ENCODE measurements at places on chromosomes 5 and 9.

GRCh38 chr9:107874137-107874536, 384.6 kb upstream of the KLF4 start:
- DNase-seq: no peak

GRCh38 chr5:78328585-78329173, 31.7 kb upstream of the SCAMP1 start:
- DNase-seq: no peak

DNA sequence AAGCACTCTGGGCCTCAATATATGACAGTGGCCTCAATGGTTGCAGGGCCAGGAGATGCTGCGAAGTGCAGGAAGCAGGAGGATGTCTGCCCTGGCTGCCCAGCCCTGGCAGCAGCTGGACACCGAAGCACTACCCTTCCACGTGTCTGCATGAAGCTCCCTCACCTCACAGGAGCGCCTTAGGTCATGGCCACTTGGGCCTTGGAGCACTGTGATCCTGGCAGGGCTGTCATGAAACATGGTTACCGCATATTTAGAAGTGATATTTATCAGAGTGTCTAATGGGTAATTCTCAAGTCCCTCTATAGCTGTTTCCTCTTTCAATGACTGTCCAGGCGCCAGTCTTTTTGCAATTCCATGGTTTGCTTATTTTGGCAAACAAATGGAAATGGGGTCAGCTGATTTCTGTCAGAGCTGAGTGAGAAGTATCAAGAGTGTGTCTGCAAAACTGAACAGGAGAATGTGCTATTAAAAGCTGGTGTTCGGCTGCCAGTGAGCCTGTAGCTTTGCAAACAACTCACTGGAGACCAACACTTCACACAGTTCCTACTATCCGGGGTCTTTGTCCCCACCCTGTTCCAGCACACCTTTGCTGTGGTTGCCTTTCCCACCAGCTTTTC, 285.9 kb downstream of the KIF4B start:
- DNase-seq: no peak

DNA sequence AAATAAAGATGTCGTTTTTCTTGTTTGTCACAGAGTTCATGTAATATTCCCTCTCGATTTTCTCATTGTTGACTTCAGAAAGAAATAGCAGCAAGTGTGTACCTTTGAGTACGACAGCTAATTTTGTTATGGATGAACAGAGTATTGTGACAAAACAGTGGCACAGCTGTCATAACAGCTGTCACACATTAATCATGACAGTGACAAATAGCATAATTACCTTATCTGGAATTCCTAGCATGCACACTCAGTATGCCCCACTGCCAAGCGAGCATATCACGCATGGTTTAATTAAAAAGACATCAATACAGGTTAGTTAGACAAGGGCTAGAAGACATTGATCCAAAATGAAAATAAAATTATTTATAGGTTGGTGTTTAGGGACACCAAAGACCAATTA, 375.1 kb downstream of the SPATA31D1 start:
- DNase-seq: no peak

DNA sequence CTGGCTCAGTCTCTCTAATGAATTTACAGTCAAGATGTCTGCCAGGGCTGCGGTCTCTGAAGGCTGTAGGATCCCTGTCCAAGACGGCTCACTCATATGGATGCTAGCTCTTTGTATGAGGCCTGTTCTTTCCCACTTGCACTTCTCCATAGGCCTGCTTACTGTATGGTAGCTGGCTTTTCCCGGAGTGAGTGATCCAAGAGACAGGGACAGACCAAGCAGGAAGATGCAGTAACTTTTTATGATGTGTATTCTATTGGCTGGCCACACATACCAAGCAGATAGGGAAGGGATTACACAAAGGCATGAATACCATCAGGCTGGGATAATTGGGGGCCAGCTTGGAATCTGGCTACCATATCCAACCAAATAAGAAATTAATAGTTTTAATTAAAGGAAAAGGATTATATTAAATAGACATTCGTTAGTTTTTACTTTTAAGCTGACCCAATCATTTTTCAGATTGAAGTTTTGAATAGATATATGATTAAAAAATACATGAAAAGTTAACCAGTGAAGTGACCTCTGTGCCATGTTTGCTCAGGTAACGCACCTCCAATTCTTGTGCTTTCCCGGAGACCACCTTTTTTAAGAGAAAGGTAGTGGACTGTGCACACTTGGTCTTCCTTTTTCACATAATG, 20.6 kb downstream of the NSD1 start:
- no peak for DNase-seq

DNA sequence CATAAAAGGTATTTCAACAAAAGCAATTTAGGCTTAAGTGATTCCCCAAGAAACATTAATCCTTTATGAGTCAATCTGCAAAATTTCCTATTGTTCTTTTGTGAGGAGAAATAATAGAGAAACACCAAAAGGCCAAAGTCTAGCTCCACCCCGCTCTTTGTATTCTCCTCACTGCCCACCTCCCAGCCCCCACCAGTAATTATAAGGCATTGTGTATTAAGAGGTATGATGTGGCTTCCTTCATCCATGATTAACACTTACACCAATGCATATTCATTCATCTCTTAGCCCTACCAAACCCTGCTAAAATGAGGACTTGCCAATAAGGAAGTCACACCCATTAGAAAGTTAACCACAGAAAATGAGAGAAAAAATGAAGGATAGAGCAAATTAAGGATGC, 105.3 kb upstream of the SPATA31D4 start:
- DNase-seq: no peak

GRCh38 chr9:1434052-1434767, 384.1 kb downstream of the DMRT2 start:
- no peak for DNase-seq

DNA sequence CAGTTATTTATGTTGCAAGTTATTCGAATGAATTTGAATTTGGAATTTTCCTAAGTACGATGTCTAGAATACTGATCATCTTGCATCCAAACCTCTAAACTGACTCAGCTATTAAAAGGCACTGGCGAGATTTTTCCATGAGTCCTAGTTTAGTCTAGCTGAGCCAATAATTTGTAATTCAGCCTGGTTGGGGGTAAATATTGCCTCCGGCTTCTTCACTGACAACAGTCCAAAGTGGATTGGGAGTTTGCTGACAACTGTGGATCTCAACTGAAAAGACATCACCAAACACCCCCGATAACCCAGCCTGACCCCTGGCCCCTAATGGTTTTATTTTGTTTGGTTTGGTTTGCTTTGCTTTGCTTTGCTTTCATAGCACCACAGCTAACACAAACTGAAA, 189.8 kb upstream of the DAPK1 start:
- no peak for DNase-seq

- DNase-seq: no peak
Measured at GRCh38 chr5:1413611-1414241, 31.5 kb downstream of the SLC6A3 start.

DNA sequence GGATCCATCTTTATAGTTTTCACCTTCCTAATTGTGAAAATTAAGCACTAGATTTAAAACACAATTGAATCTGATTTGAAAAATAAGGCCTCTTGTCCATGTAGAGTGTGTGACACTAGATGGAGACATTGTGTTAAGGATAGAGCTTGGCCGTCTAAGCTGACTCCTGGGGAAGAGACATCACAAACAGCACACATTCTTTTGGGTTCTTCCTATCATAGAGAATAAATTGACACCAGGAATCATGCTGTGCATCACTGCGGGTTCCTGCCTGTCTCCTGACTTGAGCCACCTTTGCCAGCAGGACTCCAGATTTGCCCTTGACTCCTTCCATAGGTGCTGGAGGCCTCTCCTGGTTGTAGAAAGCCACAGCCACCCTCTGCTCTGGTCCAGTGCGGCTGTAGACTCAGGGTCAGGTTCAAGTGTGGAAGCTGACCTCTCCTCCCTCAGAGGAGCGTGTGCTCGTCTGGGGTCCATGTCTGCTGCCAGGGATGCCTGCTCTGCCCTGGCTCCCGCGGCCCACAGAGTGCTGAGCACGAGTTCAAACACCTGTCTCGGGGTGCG, 11.2 kb downstream of the ROPN1L start:
- no peak for DNase-seq

GRCh38 chr9:8887369-8887768, 1087.8 kb upstream of the DMAC1 start:
- no peak for DNase-seq

GRCh38 chr5:17434982-17435381, 63.0 kb upstream of the TAF11L2 start:
- no peak for DNase-seq

DNA sequence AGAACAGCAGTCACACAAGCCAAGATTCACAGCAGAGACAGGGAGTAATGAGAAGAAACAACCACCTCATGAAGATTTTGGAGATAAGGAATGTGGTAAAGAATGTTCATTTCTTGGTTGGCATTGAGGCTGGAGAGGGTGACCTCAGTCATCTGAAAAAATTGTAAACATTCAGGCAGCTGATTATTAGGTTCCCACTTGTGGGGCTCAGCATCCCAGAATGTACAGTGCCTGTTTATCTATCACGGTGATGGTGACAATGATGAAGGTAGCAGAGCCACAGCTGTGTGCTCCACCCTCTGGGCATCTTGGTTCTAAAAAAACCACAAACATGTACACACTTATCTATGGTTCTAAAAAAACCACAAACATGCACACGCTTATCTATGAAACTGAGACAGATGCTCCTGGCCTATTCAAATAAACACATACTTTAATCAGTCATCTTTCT, 143.9 kb upstream of the MOCS2 start:
- DNase-seq: no peak

- no peak for DNase-seq
Measured at GRCh38 chr9:87668722-87669121, 57.2 kb upstream of the CTSL start.

GRCh38 chr9:132990781-132991180, 12.3 kb downstream of the GFI1B start:
- DNase-seq: no peak

DNA sequence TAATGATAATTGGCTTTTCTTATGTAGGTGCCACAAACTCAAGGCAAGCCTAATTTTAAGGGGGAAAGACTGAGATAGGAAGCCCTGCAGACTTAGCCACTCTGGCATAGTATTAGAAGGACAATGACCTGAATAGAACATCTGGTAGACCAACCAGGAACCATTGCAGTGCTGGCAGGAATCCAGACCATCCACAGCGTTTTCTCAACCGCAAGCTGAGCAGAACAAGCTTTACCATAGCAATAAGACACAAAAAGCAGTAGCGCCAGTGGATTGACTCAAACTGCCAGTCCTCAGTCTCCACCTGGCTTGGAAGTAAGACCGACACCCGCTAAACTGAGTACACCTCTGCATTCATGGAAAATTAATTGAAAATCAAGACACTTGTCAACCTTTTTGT, 141.3 kb upstream of the LPAR1 start:
- DNase-seq: no peak

DNA sequence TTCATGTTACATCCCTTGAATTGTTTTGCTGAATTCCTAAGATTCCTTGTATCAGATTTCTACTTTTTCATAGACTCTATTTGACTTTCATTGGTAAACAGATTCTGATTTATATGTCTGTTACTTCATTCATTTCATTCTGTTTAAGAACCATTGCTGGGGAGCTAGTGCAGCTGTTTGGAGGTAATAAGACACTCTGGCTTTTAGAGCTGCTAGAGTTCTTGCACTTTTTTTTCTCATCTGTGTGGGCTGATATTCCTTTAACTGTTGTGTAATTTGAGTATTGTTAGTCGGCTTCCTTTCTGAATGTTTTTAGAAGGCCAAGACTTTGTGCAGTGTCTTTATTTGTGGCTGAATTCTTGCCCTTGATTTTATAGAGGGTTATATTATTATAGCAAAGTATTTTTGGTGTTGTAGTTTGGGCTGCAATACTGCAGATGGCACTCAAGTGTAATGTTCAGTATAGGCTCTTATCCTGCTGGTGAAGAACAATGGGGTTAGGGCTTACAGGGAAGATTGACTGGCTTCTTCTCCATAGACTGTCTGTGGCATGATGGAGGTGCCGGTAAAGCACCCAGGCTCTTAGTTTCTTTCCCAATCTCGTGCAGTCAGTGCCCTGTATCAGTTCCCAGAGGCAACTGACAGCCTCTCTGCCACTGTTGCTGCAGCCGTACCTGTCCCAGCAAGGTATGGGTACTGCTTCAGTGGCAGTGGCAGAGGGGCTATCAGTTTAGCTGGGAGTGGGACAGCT, 162.2 kb downstream of the OXCT1 start:
- no peak for DNase-seq

- no peak for DNase-seq
Measured at GRCh38 chr5:172950176-172950965, 8.9 kb upstream of the RPL26L1 start.

DNA sequence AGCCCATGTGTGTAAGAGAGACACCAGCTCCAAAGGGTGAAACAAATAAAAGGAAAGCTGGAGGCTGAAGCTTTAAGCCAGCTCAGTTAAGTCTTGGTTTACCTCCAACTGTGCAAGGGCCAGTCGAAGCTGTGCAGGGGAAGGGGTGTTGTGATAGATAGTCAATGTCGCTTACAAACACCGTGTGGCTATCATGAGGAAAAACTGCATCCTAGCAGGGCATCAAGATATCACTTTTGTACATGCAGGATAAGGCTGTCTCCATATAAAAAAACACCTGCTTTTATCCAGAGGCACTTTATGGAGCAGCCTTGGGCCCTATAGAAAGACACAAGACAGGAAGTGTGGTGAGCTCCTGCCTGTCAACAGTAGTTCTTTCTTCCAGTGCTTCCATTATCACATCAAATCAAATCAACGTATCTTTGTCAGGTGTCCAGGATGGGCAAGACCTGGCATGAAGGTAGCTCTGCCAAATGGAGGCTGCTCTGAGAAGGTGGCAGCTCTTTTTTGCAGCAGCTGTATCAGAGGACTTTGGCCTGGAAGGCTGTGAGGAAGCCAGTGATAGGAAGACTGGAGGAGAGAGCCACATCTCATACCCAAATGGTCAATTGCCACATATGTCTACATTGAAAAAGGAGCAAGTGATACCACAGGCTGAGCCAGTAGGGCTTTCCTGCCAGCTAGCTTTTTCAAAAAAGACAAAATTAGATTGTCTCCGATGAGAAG, 29.3 kb upstream of the SELENOP start:
- no peak for DNase-seq

DNA sequence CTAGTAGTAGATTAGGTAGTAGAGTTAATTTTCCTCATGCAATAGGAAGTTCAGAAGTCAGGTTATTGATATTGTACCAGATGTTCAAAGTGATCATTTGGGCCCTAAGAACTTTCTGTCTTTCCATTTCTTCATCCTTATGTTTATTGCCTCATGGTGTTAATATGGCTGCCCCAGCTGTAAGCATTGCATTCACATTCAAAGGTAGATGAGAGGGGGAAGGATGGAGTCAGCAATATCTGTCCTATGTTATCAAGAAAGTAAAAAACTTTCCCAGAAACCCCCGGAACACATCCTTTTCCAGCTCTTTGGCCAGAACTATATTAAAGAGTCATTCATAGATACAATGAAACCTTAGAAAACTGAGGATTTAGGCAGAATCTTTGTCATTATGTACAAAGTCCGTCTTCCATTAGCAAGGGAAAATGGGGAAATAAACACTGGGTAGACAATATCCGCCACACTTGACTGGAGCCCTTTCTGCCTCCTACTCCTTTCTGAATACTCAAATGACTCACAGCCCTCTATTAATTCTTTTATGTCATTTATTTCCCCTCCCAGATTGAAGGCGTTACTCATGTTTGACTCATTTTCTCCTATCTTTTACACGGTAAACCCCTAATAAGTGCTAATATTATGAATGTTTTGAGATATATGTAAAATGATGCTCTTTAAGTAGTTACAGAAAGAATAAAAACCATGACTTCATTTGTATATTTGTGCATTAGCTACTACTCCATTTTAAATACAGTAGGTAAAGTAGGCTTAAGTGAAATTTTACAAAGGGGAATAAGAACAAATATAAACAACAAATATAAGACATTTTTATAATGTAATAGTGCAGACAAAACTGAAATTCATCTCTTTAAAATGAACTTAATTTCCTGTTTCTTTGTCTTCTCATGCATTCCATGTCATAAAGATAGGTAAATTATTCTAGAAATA, 127.6 kb downstream of the SLF1 start:
- DNase-seq: no peak
